ENCODE measurements at places on chromosomes 7 and 10. TPM values are rescaled to one million over a fixed set of nuclear protein-coding genes. Genes with fewer than 3 reads are reported as not detected.

GRCh38 chr7:130037703-130038102 lies 13.5 kb downstream of the ZC3HC1 start:
- H3K27ac ChIP-seq = no peak overlapping the region
- no peaks in the 10 kb centered on the region for H3K27me3 ChIP-seq
- DNase-seq = no peak

- H3K27ac ChIP-seq = no peak overlapping the region
- DNase-seq = no peak
- no peak overlapping the region for H3K4me3 ChIP-seq
- no peaks in the 10 kb centered on the region for H3K36me3 ChIP-seq
These were observed 122.8 kb upstream of the GDF10 start for GRCh38 chr10:47176903-47177868.

DNA sequence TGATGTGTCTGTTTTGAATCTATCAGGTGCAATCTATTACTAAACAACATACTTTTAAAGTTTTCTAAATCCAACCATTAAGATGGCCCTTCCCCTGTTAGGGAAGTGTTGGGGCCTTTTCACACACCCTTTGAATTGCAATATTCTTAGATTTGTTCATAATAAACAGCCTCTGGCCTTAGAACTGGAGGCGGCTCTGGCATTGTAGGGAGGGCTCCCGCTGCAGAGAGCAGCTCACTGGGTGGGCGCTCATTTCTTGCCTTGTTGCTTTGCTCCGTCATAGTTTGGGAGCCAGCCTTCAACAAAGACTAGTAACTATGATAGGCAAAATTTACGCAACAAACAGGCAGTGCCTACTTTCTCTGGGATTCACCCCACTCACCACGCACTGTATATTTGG lies 4.2 kb upstream of the HOXA10 start:
- H3K27me3 ChIP-seq = peaks cover 68% of the 10 kb centered on the region
- no peak overlapping the region for H3K4me3 ChIP-seq
- peaks cover 2% of the 10 kb centered on the region for H3K36me3 ChIP-seq
- H3K27ac ChIP-seq = no peak overlapping the region

GRCh38 chr7:25831831-25832411 lies 320.1 kb upstream of the NFE2L3 start:
- no peak overlapping the region for H3K4me3 ChIP-seq
- H3K4me1 ChIP-seq = no peaks in the 10 kb centered on the region
- no peaks in the 10 kb centered on the region for H3K36me3 ChIP-seq
- DNase-seq = no peak
- H3K27me3 ChIP-seq = peaks cover 52% of the 10 kb centered on the region
- peak overlapping the region; percentile 77 for H3K27ac ChIP-seq

DNA sequence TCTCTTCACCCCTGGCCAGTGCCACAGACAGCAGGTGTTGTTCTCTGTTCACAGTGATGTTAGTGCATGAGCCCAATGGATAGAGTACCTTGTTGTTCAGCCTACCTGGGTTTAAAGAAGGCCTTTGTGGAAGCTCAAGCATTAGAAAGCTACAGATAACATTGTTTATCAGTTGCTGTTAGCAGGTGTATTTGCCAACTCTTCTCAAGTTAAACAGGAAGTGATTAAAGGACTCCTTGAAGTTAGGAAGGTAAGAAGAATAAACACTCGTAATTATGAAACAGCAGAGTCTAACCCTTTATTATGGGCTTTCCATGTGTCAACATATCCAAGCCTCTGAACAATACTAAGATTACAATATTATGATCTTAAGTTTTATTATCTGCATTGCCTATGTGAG lies 25.9 kb downstream of the RGR start:
- H3K4me1 ChIP-seq = peaks cover 15% of the 10 kb centered on the region
- no peak overlapping the region for H3K27ac ChIP-seq
- H3K4me3 ChIP-seq = no peak overlapping the region
- H3K27me3 ChIP-seq = peaks cover 17% of the 10 kb centered on the region
- DNase-seq = no peak

DNA sequence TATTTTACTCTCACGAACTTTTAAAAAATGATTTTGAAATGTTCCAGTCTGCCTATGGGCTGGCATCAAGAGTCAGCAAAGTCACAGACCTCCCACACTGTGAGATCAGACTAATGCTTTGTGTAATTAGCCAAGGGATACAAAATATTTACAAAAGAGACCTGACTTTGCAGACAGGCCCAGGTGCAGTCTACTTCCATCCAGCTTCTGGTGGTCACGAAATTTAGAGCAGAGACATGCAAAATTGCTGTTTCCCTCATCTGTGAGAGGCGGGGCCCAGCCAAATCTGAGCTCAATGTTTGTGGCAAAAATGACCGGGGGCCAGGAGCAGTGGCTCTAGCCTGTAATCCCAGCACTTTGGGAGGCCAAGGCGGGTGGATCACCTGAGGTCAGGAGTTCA lies 82.5 kb upstream of the PITRM1 start:
- peaks cover 8% of the 10 kb centered on the region for H3K4me1 ChIP-seq
- peaks cover 4% of the 10 kb centered on the region for H3K36me3 ChIP-seq
- H3K27me3 ChIP-seq = peaks cover 53% of the 10 kb centered on the region
- H3K27ac ChIP-seq = no peak overlapping the region
- no peak overlapping the region for H3K4me3 ChIP-seq

DNA sequence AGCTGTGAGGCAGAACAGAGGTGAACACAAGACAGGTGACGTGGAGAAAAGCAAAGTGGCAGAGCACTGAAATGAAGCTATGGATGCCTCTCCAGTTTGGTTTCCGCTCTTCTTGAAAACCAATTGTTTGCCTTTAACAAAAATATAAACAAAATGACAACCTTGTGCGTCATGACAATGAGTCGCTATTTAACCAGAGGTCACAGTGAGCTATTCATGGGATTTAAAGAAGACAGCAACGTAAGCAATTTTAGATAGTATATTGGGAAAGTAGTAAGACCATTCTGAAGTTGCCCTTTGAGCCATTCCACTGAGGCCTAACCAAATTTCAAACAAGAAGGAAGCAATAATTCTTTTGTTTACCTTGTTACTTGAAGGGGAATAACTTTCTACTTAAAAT lies 15.2 kb upstream of the LRRTM3 start:
- no peaks in the 10 kb centered on the region for H3K27me3 ChIP-seq
- no peak overlapping the region for H3K27ac ChIP-seq
- no peaks in the 10 kb centered on the region for H3K4me1 ChIP-seq

- H3K27ac ChIP-seq = peak overlapping the region; percentile 14
- peaks cover 27% of the 10 kb centered on the region for H3K4me1 ChIP-seq
- H3K27me3 ChIP-seq = peaks cover 47% of the 10 kb centered on the region
- DNase-seq = no peak
- peak overlapping the region; percentile 88 for H3K4me3 ChIP-seq
These were observed 2.0 kb upstream of the TNRC18 start for GRCh38 chr7:5425507-5426225.

DNA sequence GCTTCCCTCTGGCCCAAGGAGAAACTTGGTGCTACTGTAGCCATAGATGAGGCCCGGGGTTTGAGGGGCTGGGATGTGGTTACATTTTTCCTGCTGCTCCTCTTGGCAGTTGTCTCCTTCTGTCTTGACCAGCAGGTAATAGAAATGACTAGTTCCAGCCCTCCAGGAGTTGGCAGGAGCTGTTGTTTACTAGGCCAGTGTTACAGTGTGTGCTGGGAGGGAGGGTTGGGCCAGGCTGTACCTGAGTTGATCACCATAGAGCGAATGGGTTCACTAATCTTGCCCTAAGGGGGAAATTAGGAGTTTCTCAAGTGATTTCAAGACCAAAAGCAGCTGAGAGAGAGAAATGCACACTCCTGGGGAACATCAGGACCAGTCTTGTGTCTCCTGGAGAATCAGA lies 34.9 kb downstream of the PAX2 start:
- H3K4me3 ChIP-seq = no peak overlapping the region
- no peak overlapping the region for H3K27ac ChIP-seq
- DNase-seq = no peak
- H3K4me1 ChIP-seq = no peaks in the 10 kb centered on the region

DNA sequence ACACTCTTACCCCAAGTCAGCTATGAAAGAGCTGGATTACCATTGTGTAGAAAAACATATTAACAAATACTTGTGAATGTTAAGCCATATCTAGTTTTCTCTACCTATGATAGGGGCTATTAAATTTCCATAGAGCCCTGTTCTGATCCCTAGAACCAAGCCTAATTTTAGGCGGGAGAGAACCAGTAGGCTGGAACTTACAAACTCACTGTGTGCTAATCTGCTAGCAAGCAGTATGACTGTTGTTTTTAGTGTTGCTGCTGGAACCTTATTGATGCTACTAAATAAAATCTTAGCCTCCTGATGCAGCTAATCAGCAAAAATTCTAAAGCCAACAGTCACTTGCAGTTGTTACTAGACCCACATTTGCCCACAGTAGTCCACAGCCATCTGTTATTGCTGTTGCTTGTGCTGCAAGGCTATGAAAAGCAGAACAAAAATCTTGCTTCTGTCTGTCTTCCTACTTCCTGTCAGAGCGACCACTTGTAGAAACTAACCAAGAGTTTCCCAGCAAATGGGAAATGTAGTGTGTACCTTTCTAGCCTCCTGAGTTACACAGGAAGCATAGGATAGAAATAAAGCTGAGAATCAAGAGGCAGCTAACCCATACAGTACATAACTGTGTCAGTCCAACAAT lies 368.4 kb downstream of the ARL4A start:
- H3K27me3 ChIP-seq = no peaks in the 10 kb centered on the region
- DNase-seq = no peak
- H3K4me3 ChIP-seq = no peak overlapping the region
- peaks cover 4% of the 10 kb centered on the region for H3K36me3 ChIP-seq
- H3K4me1 ChIP-seq = peaks cover 14% of the 10 kb centered on the region
- no peak overlapping the region for H3K27ac ChIP-seq

The ZNF425 gene
- 0.23 TPM for total RNA-seq

The OR13A1 gene
- 0.10 TPM for total RNA-seq
